ENCODE measurements at places on chromosomes 13 and 19.
A peak's percentile ranks its signal among the peaks of the same experiment; 100 is the strongest.

GRCh38 chr19:39183104-39183503 is 13.7 kb upstream of the NCCRP1 start:
- DNase-seq: no peak

DNA sequence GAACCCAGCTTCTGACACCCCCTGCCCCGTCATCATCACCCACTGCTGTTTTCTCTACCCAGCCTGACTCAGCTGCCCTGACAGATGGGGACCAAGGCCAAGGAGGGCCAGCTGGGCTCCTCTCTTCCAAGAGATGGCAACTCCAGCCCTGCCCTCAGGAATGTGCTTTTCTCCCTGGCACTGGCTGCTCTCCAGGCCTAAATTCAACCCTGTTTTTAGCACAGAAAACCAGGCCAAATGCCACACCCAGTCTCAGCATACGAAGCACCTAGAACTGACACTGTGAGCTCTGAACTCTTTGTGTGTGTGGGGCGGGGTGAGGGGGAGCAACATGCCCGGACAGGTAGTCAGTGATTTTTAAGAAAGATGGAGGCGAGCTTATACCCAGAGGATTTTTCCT is 23.4 kb upstream of the IGFL1 start:
- no peak for DNase-seq

- no peak for DNase-seq
These were observed 19.8 kb upstream of the ACP7 start for GRCh38 chr19:39064405-39064804.

DNA sequence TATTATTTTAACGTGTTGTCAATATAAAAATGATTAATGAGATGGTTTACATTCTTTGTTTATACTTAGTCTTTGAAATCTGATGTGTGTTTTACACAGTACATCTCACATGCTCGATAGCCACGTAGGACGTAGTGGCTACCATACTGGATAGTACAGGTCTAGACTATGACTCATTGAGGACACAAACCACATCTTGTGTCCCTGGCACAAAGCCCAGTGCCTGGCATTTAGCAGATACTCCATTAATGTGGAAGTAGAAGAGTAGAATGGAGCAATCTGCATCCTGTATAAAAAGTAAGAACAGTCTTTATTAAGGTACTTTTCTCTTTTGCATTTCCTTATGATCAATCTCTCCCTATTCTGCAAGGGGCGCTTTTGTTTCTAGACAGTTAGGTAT is 49.0 kb upstream of the FRY start:
- DNase-seq: no peak

- no peak for DNase-seq
These were observed 307.0 kb downstream of the UQCRFS1 start for GRCh38 chr19:28905996-28906395.

DNA sequence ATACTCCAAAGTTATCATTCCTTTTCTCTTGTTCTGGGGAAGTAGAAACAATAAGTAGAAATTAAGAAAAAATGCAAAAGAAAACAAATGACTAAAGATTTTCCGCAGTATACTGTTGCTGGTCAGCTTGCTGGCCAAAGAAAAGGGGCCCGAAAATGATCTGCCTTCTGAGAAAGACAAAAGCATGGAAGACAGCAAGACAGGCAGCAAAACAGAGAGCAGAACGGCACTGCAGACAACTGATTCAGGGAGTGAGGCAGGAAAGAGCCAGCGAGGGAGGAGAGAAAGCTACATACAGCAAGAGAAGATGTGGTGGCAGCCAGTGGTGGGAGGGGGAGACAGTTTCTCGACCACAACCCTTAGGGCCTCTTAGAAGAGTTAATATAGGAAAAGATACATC is 5.3 kb upstream of the DOCK9 start:
- DNase-seq: no peak

DNA sequence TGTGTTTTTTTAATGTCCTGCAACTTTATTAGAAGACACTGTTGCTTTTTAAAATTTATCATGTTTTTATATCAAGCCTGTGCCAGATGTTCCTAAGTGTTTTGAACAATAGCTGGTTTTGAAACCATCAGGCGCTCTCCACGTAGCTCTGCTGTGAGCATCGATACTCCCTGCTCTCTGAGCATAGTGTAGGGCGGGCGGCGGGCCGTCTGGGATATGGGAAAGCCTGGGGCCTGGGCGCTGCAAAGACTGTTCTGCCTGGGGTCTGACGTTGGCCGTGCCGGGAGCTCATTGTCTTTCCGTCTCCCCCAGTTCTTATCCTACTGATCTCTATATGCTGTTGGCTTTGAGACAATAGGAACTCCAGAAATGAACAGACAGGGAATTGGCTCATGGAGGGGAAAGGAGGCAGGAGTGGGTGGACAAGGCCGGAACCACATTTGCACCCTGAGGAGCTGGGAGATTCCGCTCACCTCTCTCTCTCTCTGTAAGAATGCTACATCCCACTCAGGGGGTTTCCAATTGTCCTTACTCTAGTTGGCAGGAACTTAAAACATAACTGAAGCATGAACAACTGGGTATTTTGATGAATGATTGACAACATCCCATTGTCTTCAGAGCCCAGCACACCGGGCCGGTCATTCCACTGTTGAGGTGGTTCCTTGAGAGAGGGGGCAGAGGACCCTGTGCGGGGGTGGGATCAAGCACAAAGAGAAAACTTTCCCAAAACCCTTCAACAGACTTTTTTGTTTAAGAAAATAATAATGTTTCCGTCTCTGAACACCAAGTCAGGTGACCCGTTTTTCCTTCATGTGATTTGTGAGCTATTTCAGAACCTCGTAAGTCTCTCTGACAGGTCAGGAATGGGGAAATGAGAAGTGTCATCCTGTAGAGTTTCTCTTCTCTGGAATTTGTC is 64.7 kb downstream of the COL4A2 start:
- DNase-seq: no peak

DNA sequence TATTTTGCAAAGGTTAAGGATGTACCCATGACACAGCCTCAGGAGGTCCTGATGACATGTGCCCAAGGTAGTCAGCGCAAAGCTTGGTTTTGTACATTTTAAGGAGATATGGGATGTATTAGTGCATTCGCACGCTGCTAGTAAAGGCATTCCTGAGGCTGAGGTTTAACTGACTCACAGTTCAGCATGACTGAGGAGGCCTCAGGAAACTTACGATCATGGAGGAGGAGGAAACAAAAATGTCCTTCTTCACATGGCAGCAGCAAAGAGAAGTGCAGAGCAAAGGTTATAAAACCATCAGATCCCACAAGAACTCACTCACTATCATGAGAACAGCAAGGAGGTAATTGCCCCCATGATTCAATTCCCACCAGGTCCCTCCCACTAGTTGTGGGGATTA is 1017.4 kb downstream of the EFNB2 start:
- no peak for DNase-seq

DNA sequence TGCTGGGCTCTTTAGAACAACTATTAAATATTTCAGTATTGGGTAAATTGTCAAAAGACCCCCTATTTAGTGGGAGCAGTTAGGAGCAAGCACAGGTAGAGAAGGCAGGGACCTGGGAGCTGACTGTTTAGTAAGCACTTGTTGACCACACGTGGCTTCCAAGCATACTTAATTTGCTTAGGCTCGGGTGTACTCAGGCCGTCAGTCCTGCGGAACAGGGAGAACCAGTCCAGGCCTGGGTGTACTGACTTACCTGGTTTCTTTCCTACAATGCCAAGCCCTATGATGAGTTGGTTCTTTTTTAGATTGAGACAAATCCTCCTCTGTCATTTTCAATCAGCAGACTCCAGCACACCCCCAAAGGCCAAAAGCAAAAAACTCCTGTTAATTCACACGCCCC is 90.0 kb downstream of the WDFY2 start:
- no peak for DNase-seq

DNA sequence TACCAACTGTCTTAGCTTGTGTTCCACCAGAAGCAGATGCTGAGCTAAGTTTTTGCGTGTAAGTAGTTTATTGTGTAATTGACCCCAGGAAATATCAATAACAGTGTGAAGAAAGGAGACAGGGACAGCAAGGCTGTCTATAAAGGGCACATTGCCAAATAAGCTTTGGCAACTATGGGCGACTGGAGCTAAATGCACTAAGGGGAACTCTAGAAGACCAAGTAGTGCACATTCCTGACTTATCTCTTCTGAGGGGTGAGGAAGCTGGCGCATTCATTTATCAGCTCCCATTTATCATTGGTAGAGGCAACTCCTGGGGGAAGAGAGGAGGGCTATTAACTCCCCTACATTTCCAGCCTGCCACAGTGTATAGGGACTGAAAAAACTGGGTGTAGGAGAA is 135.0 kb downstream of the DLEU7 start:
- no peak for DNase-seq

DNA sequence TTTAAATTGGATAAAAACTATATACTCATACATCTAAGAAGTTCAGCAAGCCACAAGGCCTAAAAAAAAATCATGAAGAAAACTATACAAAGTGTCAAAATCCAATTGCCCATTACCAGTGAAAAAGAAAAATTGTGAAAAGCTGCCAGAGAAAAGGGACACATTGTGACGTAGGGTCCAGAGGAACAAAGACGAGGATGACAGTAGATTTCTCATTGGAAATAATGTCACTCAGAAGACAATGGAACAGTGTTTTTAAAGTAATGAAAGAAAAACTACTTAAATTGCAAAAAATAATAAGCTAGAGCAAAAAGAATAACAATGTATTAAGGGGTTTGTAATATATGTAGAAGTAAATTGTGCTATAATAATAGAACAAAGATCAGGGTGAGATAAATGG is 195.2 kb downstream of the EFNB2 start:
- no peak for DNase-seq

GRCh38 chr13:37407156-37407555 is 191.4 kb downstream of the POSTN start:
- DNase-seq: no peak

GRCh38 chr19:50933640-50934039 is 19.2 kb downstream of the KLK5 start:
- no peak for DNase-seq

GRCh38 chr19:52248241-52248640 is 21.1 kb upstream of the ZNF766 start:
- DNase-seq: peak; percentile 36

GRCh38 chr19:56727677-56728076 is 56.1 kb upstream of the ZNF835 start:
- DNase-seq: no peak

GRCh38 chr19:14416817-14417231 is 2.3 kb downstream of the DDX39A start:
- DNase-seq: no peak

- no peak for DNase-seq
These were observed 69.5 kb upstream of the ANKRD10 start for GRCh38 chr13:110984381-110984780.

- DNase-seq: no peak
These were observed 6.2 kb downstream of the ACOD1 start for GRCh38 chr13:76954538-76954937.

DNA sequence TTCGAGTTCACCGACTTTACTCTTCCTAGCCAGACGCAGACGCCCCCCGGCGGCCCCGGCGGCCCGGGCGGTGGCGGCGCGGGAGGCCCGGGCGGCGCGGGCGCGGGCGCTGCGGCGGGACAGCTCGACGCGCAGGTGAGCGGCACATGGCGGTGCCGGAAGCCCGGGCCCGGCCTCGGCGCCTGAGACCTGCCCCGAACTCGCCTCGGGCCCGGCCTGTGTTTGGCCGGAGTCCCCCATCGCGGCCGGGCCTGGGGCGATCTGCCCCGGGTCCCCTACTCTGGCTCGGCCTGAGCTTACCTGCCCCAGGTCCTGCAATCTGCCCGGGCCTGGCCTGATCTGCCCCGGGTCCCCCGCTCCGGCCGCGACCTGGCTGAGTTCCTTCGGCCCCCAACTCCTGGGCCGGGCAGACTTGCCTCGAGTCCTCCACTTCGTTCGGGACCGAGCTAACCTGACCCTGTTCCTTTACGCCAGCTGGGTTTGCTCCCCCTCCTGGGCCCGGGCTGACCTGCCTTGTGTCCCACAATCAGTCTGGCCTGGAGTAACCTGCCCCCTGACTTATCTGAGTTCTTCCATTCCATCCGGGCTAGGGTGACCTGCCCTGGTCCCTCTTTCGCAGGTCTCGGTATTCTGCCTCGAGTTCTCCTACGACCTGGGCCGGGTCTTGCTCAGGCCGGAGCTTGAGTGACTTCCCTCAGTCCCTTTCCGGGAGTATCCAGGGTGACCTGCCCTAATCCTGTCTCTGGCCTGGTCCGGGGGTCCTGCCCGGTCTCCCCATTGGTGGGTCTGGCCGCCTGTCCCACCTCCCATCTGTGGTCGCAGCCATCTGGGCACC is 764 bp downstream of the UPF1 start:
- no peak for DNase-seq

GRCh38 chr19:49817964-49818648 is at the start of gene MED25:
Gene MED25, plus strand, starts transcription at chr19:49818289. Its CDS starts 53 bp downstream, at chr19:49818342.
- DNase-seq: peak; percentile 74

DNA sequence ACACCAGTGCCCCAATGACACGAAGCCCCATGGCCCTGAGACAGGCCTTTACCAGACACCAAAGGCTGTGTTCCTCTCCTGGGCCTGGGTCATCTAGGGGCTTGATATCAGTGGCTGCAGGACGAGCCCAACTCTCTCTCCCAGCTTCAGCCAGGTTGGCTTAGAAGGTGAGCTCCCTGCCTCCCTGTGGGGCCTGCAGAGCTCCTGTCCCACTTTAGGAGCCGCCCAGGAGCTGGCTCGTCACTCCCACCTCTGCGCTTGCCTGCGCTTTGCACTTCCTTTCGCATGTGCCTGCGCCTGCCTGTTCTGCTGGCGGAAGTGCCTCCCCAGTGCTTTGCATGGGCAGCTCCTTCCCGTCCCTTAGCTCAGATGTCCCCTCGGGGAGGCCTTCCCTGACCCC is 4.9 kb downstream of the CALM3 start:
- no peak for DNase-seq

- peak; percentile 39 for DNase-seq
These were observed 759 bp downstream of the ZMYM2 start for GRCh38 chr13:19959141-19959830.

GRCh38 chr13:51525567-51526167 is 58.6 kb upstream of the WDFY2 start:
- DNase-seq: no peak

DNA sequence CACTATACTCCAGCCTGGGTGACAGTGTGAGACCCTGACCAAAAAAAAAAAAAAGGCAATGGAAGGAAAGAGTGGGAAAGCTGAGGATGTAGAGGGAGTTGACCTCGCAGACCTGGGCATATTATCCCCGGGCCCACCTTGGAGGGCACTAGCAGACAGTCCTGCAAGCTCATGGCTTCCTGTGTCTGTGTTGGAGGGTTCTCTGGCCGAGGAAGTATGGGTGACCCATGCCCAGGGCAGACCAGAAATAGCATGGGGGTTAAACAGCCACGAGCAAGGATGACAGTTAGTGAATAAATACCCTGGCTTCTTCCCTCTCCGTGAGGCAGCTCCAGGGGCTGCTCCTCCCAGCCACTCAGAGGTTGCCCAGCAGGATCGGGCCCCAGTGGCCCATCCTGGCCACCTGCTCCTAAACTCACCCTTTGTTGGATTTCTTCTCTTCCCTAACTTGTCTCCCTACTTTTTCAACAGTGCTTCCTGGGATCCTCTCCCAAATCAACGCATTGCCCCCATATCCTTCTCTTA is 485.8 kb downstream of the ZNF536 start:
- no peak for DNase-seq

DNA sequence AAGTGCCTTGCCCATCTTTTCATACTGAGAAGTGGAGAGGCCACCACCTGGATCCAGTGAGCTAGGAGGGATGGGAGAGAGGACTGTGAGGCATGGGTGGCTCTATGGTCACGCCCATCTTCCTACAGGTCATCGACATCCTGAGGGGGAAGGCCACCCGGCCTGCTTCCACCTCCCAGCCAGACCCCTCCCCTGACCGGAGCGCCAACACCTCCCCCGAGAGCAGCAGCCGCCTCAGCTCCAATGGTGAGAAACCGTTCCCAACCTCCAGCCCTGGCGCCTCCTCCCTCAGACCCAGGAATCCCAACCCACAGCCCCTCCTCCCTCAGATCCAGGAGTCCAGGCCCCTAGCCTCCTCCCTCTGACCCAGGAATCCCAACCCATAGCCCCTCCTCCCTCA is 10.1 kb downstream of the BCL3 start:
- no peak for DNase-seq

All from stimulated activated CD4-positive, alpha-beta T cell treated with anti-CD3 and anti-CD28 coated beads, Interleukin-12 subunit alpha, Interleukin-12 subunit beta, amount 100 ng/mL, for 24 hours (primary cell).